ENCODE measurements at places on chromosomes 13 and 19.

- no peak for DNase-seq
These were observed 2.1 kb upstream of the PTBP1 start for GRCh38 chr19:795073-795611.

- DNase-seq, result no peak
These were observed 108.0 kb downstream of the KCTD15 start for GRCh38 chr19:33904681-33905080.

- DNase-seq, result no peak
These were observed 45.9 kb downstream of the SPTBN4 start for GRCh38 chr19:40512473-40513344.

DNA sequence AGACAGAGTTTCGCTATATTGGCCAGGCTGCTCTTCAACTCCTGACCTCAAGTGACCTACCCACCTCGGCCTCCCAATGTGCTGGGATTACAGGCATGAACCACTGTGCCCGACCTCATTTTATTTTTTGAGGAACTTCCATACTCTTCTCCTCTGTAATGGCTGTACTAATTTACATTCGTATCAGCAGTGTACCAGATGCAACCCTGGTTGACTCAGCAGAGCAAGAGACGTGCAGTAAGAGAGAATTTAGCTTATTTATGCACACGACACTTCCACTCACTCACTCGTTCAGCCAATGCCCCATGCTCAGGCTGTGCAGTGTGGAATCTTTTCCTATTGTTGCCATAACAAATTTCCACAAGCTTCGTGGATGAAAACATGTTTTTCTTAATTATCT, 6.9 kb downstream of the KIR3DL3 start:
- no peak for DNase-seq

GRCh38 chr19:50607874-50608785, 31.6 kb downstream of the SYT3 start:
- DNase-seq, result no peak

DNA sequence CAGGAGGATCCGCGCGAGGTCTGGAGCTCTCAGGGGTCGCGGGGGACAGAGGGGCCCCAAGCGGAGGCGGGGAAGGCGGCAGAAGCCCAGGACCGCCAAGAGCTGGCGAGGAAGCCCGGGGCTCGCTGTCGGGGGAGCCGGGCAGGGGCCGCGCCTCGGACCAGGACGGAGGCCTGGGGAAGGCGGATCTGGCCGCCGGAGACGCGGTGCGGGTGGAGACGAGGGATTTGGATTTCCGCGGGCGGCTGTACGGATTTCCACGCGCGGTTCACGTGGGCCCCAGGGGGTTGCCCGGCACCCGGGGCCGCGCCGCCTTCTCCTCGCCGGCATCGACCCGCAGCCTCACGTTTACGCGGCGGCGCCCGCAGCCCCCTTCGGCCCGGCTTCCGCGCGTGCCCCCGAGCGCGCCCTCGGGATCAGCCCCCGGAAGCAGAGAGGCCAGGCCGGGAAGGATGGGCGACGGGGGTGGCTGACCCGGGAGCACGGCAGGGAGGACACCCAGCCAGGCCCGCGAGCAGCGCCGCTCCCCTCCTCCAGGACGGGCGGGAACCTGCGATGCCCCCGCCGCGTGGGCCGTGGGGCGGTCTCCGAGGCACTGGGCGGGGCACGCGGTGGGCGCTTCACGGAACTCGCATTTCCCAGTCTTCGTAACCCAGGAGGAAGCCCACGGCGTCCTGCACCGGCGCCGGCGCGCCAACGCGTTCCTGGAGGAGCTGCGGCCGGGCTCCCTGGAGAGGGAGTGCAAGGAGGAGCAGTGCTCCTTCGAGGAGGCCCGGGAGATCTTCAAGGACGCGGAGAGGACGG, 4.7 kb downstream of the F7 start:
- DNase-seq, result no peak

GRCh38 chr19:39754971-39755370, 17.1 kb upstream of the CLC start:
- no peak for DNase-seq
